Renal cortical epithelial cell (primary cell): ENCODE measurements at places on chromosomes 5 and 9. TPM values are rescaled to one million over a fixed set of nuclear protein-coding genes. Genes with fewer than 3 reads are reported as not detected.

TPM2 gene
- total RNA-seq: 51.4 and 124 TPM in 2 replicates

PCDHGA2 gene
- 1.2 and 3.1 TPM in 2 replicates for total RNA-seq

GMCL2 gene
- not detected in 2 replicates for total RNA-seq

RNF180 gene
- total RNA-seq: 13.0 and 35.2 TPM in 2 replicates

SHISAL2B gene
- total RNA-seq: 0.20 TPM in 1 of 2 replicates, not detected in the other

DNA sequence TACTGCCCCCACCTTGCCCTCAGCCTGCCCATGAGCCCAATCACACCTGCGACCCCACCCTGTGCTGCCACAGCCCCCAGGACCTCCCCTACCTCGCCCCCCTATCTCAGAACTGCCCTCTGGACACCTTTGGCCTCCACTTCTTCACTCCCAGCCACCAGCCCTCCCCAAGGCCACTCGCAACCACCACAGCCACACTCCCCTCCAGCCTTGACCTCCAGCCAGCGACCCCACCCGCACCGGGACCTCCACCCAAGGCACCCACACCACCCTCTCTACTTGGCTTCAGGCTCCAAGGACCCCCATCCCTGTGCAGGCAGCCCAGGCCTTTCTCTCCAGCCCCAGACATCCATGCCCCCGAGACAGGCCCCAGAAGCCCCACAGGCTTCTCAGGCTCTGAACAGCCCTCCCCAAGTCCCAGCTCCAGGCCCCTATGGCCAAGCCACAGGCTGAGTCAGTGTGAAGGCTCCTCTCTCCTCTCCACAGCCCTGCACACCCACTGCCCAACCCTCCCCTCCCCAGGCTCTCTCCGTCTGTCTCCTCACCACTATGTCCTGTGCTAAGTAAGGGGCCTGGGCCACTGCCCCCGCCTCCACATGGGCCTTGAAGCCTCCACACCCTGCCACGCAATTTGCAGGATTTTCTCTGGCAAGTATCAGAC, 2.0 kb downstream of the AK1 start:
- DNase-seq: no peak
